ENCODE measurements at places on chromosomes 3 and 15.
A peak's percentile ranks its signal among the peaks of the same experiment; 100 is the strongest.

- DNase-seq = no peak
These were observed 447.6 kb upstream of the IL12A start for GRCh38 chr3:159540882-159541495.

- DNase-seq = no peak
These were observed 8.9 kb upstream of the NSMCE3 start for GRCh38 chr15:29278436-29279105.

DNA sequence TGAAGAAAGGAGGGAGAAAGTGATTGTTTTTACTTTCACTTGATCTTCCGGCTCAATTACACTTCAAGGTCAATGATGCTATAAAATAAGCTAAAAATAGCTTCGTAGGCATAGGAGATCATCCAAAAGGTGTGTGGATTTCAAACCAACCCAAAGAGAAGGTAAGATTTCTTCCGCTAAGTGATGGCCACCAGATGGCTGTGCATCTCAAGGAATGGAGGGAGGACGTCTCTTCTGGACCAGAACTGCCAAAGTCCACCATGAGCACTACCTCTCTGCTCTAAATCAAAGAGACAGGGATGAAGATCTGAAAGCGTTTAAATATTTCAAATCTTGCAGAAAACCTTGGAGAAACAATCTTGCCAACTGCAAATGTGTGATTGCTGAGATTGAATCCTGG lies 199.1 kb upstream of the ZPLD1 start:
- peak; percentile 34 for DNase-seq

DNA sequence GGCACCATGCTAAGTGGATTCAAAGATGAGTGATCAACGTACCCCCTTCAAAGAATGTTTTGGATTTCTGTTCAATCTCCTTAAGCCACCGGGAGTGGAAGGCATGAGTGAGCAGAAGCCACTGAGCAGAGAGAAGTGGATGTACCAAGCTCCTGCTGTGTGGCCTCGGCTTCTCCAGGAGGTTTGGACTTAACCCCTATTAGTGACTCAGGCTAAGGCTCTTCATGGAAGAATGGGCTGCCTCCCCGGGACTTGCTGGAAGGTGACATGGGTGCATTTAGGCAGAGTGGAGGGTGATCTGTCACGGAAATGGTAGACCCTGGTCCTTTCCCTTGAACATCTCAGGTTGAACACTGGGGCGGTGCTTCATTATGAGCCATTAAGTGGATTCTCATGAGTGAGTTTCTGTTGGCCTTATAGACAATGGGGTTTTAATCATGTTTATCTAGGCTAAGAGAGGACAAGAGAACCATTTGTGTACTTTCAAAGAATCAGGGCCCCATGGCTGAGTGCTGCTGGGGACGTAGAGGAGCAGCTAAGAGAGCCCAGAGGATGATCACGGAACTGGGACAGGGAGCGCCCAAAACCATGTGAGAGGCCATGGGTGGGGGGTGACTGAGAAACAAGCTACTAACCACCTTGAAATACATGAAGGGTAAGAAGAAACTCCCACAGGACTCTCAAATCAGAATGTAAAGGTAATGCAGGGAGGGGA lies 62.2 kb downstream of the HES1 start:
- no peak for DNase-seq

- no peak for DNase-seq
These were observed 35.8 kb downstream of the ZNF710 start for GRCh38 chr15:90036806-90037510.

DNA sequence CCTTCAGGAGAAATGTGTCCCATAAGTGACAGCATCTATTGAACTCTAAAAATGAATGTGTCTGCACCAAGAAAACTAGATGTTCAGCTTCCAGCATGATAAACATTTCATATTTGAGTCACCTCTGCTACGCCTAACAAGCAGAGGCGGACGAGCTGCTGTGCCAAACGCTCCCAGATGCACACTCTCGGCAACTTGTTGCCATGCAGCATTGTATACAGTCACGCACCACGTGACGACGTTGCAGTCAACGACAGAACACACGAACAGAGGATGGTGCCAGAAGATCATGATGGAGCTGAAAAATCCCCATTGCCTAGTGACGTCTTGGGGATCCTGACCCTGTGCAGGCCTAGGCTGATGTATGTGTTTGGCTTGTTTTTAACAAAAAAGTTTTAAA lies 137.5 kb downstream of the XXYLT1 start:
- DNase-seq = peak; percentile 12

DNA sequence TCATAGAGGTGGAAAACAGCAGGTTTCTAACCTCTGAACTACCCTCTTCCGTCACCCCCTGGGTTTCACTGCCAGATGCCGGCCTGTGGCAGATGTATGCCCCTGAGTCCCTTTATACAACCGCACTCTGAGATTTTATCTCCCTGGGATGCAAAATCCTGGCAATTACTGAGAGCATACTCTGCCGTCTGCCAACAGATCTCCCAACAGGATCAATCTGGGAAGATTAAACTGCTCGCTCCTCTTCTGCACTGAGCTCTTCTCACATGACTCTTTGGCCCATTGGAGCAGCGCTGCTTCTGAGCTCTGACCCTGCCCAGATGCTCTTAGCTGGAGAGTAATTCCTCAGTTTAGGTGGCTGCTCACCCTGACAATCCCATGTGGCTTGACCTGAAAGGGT lies 133.2 kb downstream of the LIPC start:
- no peak for DNase-seq
